ENCODE measurements at places on chromosomes 1 and 21.

- DNase-seq, result no peak
These were observed 20.4 kb downstream of the CSDE1 start for GRCh38 chr1:114737314-114737849.

DNA sequence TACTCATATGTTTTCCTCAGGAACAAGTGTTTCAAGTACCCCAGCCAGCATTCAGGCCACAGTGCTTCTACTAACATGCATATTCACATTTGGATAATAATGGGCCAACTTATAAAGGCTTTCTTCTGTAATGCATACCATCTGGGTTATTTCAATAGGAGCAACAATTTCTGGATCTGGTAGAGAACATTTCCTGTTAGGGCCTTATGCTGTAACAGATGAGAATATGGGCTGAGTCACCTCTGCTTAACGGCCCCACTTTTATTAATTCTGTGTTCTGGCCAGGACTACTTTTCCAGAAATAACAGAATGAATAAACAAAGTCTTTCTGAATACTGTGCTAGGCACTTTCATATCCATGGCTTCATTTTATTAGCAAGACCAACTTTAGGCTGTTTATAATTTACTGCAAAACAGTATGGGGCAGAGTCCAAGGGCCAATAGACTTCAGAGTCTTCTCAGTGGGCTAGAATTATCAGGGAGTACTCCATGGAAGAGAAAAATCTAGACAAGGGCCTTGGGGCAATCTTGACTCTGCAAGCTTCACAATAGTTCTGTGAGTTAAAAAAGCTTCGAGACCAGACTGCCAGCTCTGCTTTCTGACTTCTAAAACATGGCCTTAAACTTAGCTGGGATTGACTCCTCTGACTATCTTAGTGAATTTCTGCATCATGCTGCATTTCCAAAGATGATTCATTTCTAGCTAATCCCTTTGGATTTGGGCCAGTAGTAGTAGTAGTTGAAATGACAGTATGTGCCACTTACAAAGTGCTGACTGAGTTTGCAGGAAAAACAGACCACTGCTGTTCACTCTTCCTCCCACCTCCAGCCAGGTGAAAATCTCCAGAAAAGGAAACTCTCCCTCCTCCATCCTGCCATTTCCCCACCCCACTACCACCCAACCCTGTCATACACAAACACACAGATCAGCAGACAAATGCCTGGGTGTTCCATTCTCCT lies 8.2 kb upstream of the SSX2IP start:
- peak; percentile 31 for DNase-seq

DNA sequence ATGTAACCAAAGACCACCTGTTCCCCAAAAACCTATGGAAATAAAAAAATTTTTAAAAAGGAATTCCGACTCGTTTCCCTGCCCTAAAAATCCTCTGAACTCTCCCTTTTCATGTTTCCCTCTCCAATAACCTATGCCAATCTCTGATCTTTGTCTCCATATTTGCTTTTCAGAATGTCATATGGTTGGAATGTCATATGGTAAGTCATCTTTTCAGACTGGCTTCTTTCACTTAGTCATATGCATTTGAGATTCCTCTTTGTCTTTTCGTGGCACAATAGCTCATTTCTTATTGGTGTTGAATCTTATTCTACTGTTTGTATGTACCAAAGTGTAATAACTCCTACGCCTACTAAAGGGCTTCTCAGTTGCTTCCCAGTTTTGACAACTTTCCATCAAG lies 117.5 kb downstream of the BACH1 start:
- no peak for DNase-seq

DNA sequence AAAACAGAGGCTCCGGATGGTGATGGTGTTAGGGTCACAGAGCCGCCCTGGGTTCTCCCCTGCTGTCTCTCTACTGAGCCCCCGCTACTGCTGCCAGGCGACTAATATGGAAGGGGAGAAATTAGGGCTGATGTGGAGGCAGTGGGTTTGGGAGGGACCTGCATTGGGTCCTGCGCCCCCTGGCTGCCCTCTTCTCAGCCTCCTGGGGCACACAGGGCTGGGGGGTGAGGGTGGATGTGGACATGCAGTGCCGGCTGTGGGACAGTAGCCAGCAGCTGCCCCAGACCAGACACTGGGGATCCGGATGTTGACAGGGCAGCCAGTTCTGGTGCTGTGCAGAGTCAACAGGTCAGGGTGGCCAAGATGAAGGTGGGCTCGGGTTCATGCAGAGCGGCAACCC lies 1.5 kb upstream of the CLCNKB start:
- DNase-seq, result no peak

DNA sequence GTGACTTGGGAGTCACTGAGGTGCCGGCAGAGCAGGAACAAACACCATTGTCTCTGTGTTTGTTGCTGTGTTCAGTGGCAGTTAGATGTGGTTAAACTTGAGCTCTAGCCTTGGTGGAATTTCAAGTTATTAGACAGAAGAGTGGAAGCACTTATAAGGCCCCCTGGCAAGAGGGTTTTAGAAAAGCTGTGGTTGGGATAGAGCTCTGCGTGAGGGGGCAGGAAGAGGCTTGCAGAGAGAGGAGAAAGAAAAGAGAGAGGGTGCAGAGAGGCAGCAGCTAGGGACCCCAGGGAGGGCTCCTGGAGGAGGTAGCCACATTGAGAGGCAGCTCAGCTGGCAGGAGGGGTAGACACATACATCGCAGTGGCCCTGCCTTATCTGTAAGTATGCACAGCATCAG lies 128.2 kb downstream of the GALNT2 start:
- no peak for DNase-seq

GRCh38 chr1:183942933-183943693 lies 94.4 kb downstream of the COLGALT2 start:
- peak; percentile 92 for DNase-seq

DNA sequence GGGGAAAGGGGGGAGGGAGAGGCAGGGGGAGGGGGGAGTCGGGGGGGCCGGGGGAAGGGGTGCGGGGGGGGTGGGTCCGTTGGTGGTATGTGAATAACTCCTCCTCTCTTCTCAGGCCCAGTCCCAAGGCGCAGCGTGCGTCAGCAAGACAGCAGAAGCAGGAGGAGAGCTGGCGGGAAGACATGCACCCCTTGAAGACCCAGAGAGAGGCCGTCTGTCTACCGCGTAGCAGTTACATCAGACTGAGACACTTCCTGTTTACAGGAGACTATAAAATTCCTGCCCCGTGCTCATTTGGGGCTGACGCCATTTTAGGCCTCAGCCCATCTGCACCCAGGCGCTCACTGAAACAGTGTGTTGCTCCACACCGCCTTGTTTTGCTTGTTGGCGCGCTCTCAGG lies 55.3 kb downstream of the SETD4 start:
- no peak for DNase-seq

DNA sequence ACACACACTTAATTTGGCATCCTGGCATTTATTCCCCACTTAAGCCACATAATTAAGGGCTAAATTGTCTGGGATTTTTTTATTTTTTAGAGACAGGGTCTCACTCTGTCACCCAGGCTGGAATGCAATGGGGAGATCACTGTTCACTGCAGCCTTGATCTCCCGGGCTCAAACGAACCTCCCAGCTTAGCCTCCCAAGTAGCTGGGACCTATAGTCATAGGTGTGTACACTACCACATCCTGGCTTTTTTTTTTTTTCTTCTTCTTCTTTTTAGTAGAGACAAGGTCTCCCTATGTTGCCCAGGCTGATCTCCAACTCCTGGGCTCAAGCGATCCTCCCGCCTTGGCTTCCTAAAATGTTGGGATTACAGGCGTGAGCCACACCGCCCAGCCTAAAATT lies 24.2 kb downstream of the ZZZ3 start:
- no peak for DNase-seq

DNA sequence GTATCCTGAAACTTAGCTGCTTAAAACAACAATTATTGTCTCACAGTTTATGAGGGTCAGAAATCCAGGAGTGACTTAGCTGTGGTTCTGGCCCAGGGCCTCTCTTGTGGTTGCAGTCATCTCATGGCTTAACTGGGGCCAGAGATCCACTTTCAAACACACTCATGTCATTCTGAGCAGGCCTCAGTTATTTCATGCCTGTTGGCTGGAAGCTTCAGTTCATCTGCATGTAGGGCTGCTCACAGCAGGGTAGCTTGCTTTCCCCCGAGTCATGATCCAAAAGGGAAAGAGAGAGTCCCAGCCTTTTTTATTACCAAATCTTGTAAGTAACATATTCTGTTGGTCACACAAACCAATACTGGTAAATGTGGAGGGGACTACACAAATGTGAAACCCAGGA lies 96.6 kb upstream of the B3GALT2 start:
- DNase-seq, result no peak

DNA sequence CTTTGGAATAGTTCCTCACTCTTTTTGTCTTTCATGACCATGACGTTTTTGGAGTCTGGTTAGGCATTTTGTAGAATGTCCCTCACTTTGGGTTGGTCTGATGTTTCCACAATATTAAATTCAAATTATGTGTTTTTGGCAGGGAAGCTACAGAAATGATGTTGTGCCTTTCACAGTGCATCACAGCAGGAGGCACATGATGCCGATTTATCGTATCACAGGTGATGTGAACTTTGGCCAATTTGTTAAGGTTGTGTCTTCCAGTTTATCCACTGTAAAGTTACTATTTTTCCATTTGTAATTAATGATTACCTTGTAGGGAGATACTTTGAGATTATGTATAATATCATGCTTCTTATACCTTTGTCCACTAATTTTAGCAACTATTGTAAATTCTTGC lies 114.3 kb downstream of the FGGY start:
- DNase-seq, result no peak

GRCh38 chr1:71755441-71755840 lies 526.9 kb downstream of the NEGR1 start:
- no peak for DNase-seq
